Astrocyte of the spinal cord (primary cell): ENCODE measurements at places on chromosomes 2 and 18.

DNA sequence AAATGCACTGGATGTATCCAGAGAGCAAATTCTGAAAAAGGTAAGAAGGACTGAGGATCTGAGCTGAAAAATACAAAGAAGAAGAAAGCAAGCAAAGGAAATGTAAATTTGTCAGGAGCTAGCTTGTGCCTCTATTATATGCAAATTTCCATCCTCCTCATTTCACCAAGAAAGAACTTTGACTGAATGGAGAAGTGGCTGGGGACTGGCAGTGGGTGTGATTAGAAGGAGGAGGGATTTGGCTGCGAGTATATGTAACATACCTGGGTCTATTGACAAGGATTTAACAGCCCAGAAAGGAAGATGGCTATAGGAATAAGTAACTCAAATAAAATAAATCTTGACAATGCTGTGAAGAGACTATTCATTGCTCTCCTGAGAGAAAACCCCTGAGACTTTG is 19.4 kb upstream of the RIT2 start:
- no peak for DNase-seq

GRCh38 chr2:144358979-144359541 is 160.9 kb downstream of the ZEB2 start:
- DNase-seq, result peak; percentile 64

- DNase-seq, result no peak
These were observed 70.8 kb upstream of the CDC42EP3 start for GRCh38 chr2:37742286-37742685.

GRCh38 chr2:138157372-138157771 is 193.1 kb downstream of the HNMT start:
- no peak for DNase-seq

GRCh38 chr2:165872101-165872791 is 78.2 kb upstream of the GALNT3 start:
- no peak for DNase-seq

DNA sequence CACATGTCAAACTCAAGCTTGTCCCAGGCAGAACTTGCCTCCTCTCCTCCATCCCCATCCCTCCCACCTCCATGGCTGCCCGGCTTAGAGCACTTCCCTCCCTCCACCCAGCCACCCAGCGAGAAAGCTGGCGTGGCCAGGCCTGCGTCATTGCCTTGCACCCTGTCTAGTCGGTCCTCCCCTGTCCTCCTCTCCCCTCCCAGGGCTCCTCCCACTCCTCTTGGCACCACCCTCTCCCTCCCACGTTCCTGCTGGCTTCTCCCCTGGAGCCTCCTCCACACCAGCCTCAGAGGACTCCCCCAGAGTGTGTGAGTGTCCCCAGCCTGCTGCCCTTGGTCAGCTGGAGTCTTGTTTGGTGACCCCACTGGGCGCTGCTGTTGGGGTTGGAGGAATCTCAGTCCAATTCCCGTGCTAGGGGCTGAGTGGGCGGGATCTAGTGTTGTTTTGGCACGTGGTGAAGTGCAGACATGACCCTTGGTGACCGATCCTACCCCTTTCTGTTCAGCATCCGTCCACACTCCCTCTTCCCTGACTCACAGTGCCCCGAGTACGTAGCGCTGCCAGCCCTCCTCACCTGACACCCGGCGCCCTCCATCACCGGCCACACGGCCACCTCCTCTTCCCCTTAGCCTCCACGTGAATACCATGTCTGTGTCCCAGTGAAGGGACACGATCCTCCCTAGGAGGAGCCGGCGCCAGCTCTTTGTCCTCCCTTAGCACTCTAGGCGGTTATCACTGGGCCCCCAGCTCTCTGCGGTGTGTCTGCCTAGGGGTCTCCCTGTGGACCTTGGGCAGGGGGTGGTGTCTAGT is 41.4 kb downstream of the ATP6V1C2 start:
- DNase-seq, result no peak
